Endothelial cell (in vitro differentiated cells): ENCODE measurements at places on chromosomes 5 and 9.

DNA sequence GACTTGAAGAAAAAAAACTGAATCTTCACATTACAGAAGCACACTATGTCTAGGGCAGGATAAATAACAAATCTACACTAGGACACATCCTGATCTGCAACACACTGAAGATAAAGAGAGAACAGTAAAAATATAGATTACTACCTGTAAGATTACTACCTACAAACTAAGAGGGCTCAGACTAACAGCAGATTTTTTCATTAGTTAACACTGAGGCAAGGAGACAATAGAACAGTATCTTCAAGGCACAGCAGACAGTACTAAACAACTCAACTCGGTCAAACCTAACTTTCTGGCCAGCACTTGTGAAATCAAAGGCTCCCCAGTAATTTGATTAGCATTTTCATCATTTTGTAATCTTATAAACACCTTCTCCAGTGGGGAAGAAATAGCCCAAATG is 46.5 kb downstream of the TEX10 start:
- DNase-seq, result no peak

DNA sequence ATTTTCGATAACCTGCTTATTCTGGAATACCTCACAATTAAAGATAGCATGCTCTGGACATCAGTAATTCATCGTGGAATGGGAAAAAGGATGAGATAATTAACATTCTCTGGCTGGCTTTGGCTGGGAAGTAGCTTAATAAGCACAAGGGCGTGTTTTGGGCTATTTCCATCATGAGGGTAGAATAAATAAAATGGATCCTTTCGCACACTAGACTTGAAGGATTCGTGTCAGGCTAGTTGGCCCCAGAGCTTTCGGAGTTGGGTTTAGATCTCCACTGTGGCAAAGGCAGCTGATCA is 151.2 kb upstream of the ADRA1B start:
- no peak for DNase-seq

GRCh38 chr5:165495829-165496380 is 1990.5 kb downstream of the MAT2B start:
- no peak for DNase-seq

- no peak for DNase-seq
Observed at GRCh38 chr5:12413585-12413984, 509.3 kb upstream of the CTNND2 start.

GRCh38 chr5:72036951-72037350 is 70.3 kb upstream of the MAP1B start:
- DNase-seq, result peak; percentile 7

GRCh38 chr5:143449772-143450171 is 46.3 kb upstream of the NR3C1 start:
- no peak for DNase-seq

- no peak for DNase-seq
Observed at GRCh38 chr9:118325757-118326156, 621.6 kb downstream of the TLR4 start.

- no peak for DNase-seq
Observed at GRCh38 chr9:12511726-12512125, 181.5 kb upstream of the TYRP1 start.
